Stimulated activated CD8-positive, alpha-beta memory T cell treated with anti-CD3 and anti-CD28 coated beads, Interleukin-7, amount 100 ng/mL, for 4 hours (primary cell): ENCODE measurements at places on chromosomes 12 and 14.

DNA sequence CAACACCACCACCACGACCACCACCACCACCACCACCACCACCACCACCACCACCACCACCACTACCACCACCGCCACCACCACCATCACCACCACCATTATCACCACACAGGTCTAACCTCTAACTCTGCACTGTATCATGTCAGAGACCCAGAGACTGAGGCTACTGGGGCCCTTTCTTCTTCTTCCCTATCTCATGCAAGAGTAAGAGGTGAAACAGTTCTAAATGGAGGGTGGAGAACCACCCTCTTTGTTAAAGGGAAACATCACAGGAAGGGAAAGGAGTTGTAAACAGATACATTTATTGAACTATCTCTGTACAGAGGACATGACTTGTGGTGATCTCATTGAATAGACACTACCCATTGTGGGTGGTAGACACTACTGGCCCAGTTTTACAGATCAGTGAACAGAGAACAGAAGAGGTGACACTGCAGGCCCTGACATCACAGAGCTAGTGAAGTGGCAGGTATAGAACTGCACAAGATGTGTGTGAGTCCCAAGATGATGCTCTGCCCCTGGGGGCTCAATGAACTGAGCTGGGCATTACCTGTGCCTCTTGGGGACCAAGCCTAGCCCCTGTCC lies 91.6 kb downstream of the FOXN3 start:
- DNase-seq = no peak

GRCh38 chr12:27807063-27807703 lies 27.1 kb upstream of the MANSC4 start:
- DNase-seq = no peak

- DNase-seq = no peak
Measured at GRCh38 chr12:13504074-13504473, 307.5 kb downstream of the EMP1 start.

GRCh38 chr12:108204117-108204987 lies 75.3 kb downstream of the WSCD2 start:
- DNase-seq = no peak

DNA sequence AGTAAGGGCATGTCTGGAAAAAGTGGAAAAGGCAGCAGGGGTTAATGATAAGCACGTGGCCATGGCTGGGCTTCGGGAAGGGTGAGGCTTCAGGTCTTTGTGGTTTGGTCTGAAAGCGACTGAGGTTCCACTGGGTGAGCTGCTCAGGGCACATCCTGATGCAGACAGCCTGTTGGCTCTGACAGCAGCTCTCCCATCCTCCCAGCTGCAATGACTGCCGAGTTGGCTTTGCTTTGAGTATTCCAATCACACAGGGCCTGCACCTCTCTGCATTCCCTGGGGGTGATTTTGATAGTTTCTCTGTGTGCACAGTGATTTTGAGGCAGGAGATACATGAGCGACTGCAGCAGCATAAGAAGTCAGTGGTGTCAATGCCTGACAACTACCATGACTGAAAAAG lies 390.7 kb downstream of the APAF1 start:
- DNase-seq = no peak

- no peak for DNase-seq
Measured at GRCh38 chr14:82837611-82838140, 1304.0 kb upstream of the SEL1L start.

GRCh38 chr14:90512329-90512991 lies 115.6 kb downstream of the CALM1 start:
- DNase-seq = no peak

GRCh38 chr12:107329569-107330324 lies 236.4 kb upstream of the CRY1 start:
- no peak for DNase-seq

DNA sequence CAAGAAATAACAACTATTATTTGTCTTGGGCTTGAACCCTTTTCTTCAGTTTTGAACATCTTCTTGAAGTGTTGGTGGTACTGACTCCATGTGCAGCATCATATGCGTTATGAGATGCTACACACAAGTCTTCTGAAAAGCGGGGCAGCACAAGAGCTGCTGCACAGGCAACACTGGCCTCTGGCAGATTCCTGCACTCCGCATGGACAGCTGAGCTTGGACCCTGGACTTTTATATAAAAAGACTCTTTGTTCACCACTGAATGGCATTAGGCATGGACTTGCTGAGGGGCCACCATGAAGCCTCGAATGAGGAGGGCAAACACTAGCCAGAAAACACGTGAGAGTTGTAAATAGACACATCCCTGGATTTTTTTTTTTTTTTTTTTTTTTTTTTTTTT lies 210.8 kb upstream of the NPAS3 start:
- no peak for DNase-seq

DNA sequence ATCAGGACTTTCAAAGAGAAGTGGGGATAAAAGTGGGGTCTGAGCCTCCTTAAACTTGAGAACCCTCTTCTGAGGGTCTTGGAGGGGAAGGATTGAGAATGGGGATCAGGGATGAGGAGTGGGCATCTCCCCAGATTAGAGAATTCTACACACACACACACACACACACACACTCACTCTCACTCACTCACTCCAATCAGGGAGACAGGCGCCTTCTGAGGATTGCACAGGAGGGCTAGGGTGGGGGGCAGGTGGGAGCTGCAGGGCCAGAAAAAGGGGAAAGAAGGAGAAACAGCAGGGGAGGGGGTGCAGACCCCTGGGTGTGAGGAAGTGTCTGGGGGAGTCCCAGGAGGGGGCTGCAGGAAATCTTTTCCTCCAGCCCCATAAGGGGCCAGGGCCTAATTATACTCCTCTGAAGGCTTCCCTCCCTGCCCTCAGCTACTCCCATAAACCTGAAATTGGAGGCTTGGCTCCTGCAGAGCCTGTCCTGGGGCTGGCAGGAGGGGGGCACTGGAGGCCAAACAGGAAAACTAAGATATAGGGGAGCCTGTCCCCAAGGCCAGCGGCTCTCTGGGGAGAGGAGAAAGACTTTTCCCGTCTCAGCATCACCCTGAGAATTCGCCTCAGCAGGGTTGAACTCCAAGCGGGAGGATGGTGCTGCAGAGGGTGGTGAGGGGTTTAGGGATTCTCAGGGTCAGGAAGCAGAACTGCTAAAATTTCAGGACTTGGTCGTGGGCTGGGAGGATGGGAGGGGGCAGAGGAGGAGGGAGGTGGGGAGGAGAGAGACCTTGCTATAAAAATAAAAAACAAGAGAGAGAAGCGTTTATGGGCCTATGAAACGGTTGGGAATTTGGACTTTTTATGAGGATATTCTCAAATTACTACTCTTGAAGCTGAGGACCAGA lies 1.6 kb downstream of the HOXC9 start:
- no peak for DNase-seq

GRCh38 chr12:56990648-56991318 lies 15.6 kb downstream of the ZBTB39 start:
- no peak for DNase-seq

DNA sequence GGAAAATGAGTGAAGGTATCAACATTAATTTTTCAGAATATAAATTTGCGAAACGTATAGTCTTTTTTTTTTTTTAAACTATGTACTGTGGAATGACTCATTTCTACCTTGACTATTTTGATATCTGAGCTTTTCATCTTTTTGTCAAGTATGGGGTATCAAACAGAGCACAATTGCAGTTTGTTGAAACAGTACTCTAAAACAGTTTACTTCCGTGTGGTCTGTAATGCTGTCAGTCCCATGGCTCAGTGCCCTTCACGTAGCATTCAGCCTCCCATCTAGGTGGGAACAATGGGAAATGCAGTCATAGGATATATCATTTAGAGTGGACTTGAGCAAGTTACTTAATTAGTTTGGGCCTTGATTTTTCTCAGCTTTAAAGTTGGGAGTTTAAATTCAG lies 139.5 kb downstream of the ERC1 start:
- DNase-seq = no peak

DNA sequence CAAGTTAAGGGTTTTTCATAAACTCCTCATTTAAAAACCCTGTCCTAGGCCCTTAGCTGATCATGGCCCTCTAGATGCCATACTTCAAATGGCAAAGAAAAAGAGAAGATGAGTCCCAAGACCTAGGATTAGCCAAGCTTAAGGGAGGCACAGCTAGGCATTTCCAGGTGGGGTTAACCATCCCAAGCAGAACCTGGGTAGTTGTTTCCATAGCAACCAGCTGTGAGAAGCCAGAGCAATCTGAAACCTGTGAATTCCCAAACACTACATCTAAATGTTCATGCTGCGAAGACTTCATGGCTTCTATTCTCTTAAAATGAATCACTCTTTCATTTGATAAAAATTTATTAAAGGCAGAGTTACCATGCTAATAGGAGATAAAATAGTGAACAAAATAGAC lies 372.9 kb downstream of the C12orf50 start:
- DNase-seq = no peak

DNA sequence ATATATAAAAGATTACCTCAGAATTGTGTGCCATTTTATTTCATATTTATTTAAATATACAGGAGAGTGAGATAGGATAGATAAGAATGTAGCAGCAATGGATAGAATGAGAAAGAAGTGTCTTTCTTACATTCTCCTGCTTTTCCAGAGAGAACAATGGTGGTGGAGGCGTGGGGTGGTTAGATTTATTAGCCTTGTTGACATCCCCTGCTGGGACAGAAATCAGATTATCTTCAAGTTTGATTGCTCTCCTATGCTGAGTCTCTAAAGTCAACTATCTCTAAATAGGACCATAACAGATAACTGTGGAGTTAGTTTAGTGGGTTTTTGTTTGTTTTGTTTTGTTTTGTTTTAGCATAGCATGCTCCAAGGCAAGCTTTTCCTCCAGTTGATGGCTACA lies 397.6 kb downstream of the LRFN5 start:
- no peak for DNase-seq

- DNase-seq = peak; percentile 38
Measured at GRCh38 chr14:22882529-22883172, 371 bp upstream of the REM2 start.

DNA sequence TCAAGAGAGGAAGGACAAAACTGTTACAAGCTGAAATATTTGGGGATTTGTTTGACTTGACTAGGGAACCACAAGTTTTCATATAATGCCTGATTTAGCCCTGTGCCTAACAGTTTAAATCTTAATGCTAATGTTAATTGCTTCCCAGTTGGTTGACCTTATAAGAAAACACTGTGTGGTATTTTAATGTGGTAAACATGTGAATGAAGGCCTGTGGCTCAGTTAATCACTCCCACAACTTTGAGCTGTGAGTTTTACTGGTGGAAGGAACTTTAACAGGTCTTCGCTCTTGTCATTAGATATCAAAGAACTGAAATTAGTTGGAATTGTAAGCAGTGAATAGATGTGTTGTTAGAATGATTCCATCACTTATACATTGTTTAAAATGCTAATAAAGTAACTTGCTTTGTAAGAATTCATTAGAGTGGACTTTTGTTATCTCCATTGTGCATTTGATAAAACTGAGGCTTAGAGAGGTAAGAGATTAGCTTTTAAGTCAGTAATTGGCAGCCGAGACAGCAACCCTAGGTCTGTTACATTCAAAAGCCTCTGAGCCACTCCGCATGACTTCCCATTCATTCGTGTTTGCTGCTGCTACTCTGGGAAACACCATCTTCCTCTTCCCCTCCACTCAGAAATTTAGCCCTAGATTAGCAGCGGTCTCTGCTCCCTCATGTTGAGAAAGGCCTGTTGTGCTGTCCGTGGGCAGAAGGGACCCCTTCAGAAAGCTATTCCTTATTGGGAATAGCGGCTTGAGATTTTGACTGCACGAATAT lies 1.0 kb upstream of the TBK1 start:
- no peak for DNase-seq

- no peak for DNase-seq
Measured at GRCh38 chr14:96098309-96098998, 59.3 kb downstream of the C14orf132 start.

GRCh38 chr14:92263681-92264080 lies 59.3 kb upstream of the SLC24A4 start:
- DNase-seq = no peak

GRCh38 chr12:18482601-18483120 lies 221.3 kb downstream of the PIK3C2G start:
- no peak for DNase-seq

DNA sequence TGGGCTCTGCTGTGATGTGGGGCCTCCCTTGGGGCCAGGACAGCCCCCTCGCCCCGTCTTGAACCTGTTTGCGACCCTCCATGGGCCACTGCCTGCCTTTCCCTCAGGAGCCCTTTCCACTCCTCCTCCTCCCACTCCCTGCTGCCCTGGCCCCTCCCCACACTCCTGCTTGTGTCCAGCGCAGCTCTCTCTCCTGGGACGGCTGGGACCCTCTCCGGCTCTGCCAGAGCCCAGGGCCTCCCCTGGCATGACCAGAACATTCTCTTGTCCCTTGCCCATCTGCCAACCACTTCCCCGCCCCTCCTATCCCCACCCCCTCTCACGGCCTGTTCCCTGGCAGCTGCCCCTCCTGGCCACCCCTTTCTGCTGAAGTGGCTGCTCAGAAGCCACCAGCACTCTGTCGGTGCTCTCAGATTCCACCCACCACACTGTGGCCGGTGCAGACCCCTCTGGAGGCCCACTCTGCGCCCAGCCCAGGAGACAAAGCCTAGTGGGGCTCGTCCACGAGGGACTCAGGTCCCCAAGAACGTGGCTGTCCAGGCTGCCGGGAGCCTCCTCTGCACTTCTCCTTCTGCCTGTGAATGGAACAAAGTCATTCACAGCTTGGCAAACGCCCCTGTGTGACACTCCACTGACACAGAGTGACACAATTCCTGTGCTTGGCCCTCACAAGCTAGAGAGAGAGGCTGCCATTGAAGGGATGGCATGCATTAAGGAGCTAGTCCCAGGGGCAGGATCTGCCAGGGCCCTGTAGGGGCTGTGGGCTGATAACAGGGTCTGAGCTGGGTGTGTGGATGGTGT lies 1.4 kb downstream of the ASPG start:
- DNase-seq = no peak

DNA sequence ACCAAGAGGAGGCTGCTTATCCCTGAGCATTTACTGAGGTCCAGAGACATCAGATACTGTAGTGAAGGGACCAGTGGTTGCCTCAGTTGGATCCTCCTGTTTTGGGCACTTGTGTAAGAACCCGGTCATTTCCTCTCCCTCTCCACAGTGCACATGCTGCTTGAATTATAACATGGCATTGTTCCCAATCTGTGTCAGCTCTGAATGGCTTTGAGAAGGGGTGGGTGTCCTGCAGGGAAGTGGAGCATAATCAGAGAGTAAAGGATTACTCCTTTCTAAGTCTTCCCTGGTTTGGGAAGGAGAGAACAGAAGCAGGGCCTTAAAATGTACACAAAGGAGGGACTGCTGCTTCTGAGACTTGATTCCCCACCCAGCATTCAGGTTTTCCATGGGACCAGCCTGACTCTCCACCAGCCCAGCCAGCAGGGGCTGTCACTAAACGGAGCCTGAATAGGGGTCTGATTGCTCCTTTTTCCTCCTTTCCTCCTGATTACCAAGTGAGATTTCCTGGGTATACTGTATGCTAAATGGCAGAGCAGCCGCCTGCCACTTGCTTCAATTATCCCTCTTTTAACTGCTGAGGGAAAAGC lies 78.4 kb downstream of the NRXN3 start:
- DNase-seq = no peak

DNA sequence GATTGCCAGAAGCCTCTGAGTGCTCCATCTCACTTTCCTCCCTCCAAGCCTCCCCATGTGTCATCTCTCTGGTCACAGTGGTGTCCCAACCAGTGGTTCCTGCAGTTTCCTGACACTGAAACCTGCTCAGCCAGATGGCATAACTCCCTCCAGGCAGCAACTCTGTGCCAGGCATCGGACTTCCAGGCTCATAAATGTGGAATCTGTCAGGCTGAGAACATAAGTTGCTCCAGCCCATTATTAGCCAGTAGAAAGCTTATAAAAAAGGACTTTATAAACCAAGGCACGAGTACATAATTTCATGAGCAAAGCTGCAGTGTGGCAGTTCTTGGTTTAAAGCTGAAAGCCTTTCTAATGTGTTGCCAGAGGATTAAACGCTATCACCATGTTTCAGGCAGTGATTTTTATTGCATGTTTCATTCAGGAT lies 194.3 kb downstream of the DACT1 start:
- DNase-seq = no peak
